ENCODE measurements at places on chromosomes 5 and 9.

DNA sequence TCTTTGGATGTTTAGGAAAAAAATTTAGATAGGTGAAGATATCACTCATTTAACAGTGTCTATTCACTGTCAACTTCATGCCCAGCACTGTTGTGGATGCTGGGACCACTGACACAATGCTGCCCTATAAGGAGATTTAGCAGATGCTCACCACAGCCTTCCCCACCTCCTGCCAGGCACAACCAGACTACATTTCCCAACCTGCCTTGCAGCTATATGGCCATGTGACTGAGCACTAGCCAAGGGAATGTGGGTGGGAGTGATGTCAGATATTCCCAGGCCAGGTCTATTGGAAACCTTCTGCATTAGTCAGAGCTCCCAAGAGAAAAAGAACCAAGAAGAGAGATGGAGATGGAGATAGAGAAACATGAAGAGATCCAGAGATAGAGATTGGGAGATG is 302.6 kb upstream of the TAS2R1 start:
- DNase-seq, result no peak

- DNase-seq, result peak; percentile 21
These were observed 28.5 kb upstream of the PHF24 start for GRCh38 chr9:34929506-34930102.

DNA sequence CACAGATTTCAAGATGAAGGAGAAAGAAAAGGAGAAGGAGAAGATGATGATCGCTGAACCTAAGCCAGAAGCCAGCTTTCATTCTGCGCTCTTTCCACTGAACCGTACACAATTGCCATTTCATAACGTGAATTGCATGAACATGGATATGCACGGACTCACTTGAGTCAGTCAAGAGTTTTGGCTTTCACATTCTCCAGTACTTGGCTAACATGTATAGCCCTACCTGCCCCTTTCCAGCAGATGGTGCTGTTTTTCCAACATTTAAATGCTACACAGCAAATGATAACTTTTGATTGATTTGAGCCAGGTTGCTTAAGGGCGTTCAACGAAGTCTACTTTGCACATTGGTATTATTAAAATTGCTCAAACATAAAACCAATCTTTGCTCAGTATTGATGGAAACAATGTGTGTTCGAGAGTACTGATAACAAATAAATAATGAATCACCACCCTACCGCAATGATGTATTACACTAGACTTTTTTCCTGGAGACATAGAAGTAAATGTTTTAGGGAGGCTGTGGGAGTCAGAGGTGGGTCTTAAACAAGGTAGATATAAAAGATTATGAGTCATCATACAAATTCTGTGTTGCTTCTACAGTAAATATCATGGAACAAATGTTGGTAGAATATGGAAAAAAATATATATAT is 196.4 kb downstream of the TRPM3 start:
- no peak for DNase-seq

- DNase-seq, result no peak
These were observed 136.2 kb downstream of the CDH6 start for GRCh38 chr5:31329715-31330114.

GRCh38 chr9:5593904-5594303 is 35.0 kb upstream of the RIC1 start:
- DNase-seq, result peak; percentile 12

GRCh38 chr5:91224456-91224855 is 158.7 kb downstream of the ARRDC3 start:
- no peak for DNase-seq

GRCh38 chr5:151912360-151912759 is 12.3 kb downstream of the GLRA1 start:
- DNase-seq, result no peak

GRCh38 chr9:130817914-130818313 is 17.1 kb upstream of the ABL1 start:
- no peak for DNase-seq

GRCh38 chr5:164052536-164053093 is 547.2 kb downstream of the MAT2B start:
- DNase-seq, result no peak

- no peak for DNase-seq
These were observed 48.7 kb upstream of the TUSC1 start for GRCh38 chr9:25726871-25727410.

- DNase-seq, result no peak
These were observed 380.1 kb downstream of the CTNND2 start for GRCh38 chr5:11524188-11524587.

Measured in CD4-positive, alpha-beta T cell treated with Interleukin-17A for 1 hour (primary cell).